ENCODE measurements at places on chromosomes 3 and 15.

DNA sequence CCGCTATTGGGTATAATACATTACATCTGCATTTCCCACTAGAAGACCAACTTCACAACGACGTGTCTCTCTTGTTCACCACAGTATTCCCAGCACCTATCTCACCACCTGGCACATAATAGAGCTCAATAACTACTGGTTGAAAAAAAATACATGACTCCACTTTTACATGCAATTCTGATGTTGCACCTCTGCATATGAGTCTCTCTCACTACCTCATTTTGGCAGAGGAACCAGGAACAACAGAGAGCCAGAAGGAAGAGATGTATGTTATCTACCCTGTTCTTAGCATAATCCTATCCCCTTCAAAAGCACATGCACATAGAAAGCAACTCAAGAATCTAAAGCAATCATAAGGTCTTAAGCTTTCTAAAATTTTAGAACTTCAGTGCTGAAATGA lies 61.6 kb downstream of the SHQ1 start:
- DNase-seq, result no peak

DNA sequence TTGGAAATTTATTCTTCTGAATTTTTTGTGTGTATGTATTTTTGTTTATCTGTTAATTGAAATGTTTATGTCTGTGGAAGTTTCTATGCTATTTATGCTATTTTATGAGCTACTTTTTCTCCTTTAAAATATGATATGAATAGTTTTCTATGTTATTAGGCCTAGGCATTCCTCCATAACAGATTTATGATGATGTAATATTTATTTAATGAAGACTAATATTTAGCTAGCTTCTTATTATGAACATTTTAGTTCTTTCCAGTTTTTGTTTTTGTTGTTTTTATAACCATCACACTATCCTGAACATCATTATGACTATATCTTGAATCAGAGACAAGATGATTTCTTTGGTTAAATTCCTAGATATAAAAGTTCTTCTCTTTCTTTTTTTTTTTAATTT lies 70.7 kb downstream of the P2RY1 start:
- DNase-seq, result no peak

DNA sequence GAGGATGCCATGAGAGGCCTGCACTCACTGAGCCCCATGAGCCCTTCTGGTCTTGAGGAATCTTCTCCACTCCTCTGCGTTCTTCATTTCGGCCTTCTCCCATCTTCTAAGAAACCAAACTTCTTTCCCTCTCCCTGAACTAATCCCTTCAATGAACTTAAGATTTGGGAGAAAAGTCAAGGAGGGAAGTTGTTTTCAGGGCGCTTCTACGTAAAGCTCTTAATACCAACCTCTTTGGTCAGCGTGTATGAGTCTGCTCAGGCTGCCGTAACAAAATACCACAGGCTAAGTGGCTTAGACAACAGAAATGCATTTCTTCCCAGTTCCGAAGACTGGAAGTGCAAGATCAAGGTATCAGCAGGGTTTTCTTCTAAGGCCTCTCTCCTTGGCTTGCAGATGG lies 13.8 kb upstream of the PSMD6 start:
- no peak for DNase-seq

- peak; percentile 6 for DNase-seq
Observed at GRCh38 chr3:158801201-158801600, 653 bp upstream of the MFSD1 start.

DNA sequence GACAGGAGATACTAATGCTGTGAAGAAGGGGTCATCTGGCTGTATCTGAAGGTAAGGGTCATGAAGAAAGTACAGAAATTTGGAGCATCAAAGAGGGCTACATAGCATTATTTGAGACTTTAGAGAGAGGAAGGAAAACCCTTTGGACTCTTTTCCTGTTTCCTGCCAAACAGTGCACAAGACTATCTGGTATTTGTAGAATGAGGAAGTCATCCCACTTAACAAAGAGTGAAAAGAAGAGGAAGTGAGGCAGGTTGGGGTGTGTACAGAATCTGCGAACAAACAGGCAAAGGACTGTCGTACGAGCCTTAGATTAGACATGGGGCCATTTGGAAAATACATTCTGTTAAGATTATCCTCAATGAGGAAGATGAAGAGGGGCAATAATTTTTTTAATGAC lies 546.8 kb upstream of the EPHA6 start:
- no peak for DNase-seq

GRCh38 chr3:59262076-59262498 lies 212.3 kb upstream of the CFAP20DC start:
- no peak for DNase-seq

- no peak for DNase-seq
Observed at GRCh38 chr3:63279005-63279841, 1.1 kb downstream of the SYNPR start.

All from Caco-2 (cell line).